Brain microvascular endothelial cell (primary cell): ENCODE measurements at places on chromosomes 2 and 18.

DNA sequence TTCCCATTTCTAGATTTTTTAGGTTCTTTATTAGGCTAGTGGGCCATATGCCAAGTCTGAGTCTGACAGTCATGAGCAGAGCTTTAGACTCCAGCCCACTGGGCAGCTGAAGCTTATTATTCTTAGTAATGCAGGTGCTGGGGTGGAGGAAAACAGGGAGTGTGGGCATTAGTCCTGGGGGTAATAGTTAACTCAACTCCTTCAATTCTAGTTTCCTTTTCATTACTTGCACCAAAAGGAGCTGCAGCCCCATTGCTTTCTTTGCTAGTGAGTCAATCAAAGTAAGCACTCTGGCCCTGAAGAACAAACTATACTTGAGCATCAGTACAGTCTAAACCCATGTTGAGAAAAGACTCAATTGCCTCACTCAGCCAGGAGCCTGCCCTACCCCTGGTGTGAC lies 35.5 kb downstream of the ICOS start:
- DNase-seq = no peak

DNA sequence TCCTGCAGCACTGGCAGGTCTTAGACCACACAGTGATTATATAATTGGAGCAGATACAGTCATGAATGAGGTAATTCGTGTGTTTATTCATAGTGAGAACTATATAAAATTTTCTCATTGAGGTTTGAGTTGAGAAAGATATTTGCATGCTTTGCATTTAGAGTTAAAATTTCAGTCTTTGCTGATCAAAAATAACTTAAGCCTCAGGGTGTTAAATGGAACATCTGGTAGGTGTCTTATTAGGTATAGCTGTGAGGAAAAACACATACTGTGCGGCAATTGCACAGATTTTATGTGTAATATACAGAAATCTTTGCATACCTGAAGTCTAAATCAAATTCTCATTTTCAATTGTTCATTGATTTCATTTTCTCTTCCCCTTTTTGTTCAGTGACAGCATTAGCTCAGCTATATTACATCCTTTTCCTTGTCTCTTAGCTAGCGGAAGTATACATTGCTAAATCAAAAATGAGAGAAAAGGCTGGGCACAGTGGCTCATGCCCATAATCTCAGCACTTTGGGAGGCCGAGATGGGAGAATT lies 21.2 kb downstream of the GORASP2 start:
- DNase-seq = no peak

GRCh38 chr2:116874021-116874420 lies 940.5 kb upstream of the DDX18 start:
- DNase-seq = no peak

GRCh38 chr2:132489150-132489549 lies 72.5 kb downstream of the GPR39 start:
- peak; percentile 11 for DNase-seq

GRCh38 chr2:228768818-228769217 lies 502.3 kb downstream of the PID1 start:
- peak; percentile 76 for DNase-seq

- no peak for DNase-seq
These were observed 24.1 kb upstream of the VWC2L start for GRCh38 chr2:214386720-214387119.

GRCh38 chr18:31156821-31157763 lies 5.6 kb downstream of the DSC1 start:
- DNase-seq = no peak

- no peak for DNase-seq
These were observed at the start of gene MFSD6 for GRCh38 chr2:190407662-190408537. Gene MFSD6, plus strand, starts transcription at chr2:190408355. Its CDS starts 27,675 bp downstream, at chr2:190436030.

- no peak for DNase-seq
These were observed 194.6 kb upstream of the SMAD2 start for GRCh38 chr18:48124857-48125626.

DNA sequence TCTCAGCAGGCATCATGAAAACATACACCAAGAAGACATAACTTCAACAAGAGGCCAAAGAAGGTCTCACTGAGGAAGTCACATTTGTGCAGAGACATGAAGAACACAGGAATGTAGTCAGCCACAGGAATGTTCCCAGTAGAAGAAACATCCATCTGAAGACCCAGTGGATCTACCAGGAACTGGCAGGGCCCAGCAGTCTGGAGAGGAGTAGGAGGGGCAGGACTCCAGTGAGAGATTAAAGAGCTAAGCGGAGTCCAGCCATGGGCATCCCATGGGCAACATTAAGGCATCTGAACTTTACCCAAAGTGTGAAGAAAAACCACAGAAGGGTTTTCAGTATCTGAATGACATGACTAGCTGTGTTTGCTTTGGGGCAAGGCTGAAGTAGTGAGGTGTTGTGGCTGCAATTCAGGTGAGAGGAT lies 103.1 kb downstream of the UPP2 start:
- peak; percentile 77 for DNase-seq

GRCh38 chr2:39492716-39493115 lies 55.6 kb upstream of the MAP4K3 start:
- no peak for DNase-seq

- DNase-seq = no peak
These were observed 869 bp downstream of the USP40 start for GRCh38 chr2:233565685-233566140.

- peak; percentile 82 for DNase-seq
These were observed 36.5 kb downstream of the GALM start for GRCh38 chr2:38702413-38702812.

DNA sequence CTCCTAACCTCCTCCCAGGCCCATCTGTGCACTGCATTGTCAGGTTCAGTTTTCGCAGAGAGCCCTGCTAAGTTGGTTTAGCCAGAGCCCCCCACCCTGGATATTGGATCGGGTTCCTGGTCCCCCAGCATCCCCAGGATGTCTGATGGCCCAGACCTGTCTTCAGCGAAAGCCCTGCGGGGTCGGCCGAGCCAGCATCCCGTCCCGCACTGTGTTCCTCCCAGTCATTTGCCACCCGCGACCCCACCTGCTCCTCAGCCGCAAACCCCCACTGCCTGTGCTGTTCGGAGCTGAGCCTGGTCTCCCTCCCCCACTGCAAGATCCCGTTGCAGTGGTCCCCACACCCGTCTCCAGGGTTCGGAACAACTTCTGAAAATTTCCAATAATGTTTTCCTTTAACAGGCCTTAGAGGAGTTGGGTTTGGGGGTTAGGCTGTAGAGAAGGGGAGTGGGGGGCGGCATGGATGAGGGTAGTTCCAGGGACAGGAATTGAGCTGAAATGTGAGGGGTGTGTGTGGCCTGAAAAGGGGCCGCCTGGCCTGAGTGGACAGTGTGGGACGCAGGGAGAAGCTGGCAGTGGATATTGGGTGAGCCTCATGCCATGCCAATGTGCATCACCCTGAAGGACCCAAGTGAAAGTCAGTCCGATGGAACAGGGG lies 1.6 kb upstream of the COPS9 start:
- no peak for DNase-seq

- no peak for DNase-seq
These were observed 52.0 kb downstream of the FEZ2 start for GRCh38 chr2:36545871-36546416.

- DNase-seq = no peak
These were observed 350.2 kb upstream of the CHAC2 start for GRCh38 chr2:53417385-53417784.

DNA sequence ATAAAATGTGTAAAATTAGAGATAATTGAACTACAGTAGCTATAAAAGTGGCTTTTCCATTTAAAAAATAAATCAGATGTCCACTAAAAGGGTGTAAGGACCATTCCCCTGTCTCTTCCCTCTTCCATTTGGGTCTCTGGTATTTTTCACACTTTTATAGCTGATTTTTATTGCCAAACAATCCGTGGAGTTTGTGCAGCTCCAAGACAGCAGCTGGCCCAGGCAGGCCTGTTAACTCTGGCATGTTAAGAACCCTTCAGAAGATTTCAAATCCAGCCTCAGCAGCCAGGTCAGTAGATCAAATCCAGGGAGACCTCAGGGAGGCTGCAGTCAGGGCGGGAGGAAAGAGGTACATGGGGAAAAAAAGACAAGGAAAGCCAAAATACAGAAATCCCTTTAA lies 827.1 kb upstream of the FANCL start:
- DNase-seq = no peak

DNA sequence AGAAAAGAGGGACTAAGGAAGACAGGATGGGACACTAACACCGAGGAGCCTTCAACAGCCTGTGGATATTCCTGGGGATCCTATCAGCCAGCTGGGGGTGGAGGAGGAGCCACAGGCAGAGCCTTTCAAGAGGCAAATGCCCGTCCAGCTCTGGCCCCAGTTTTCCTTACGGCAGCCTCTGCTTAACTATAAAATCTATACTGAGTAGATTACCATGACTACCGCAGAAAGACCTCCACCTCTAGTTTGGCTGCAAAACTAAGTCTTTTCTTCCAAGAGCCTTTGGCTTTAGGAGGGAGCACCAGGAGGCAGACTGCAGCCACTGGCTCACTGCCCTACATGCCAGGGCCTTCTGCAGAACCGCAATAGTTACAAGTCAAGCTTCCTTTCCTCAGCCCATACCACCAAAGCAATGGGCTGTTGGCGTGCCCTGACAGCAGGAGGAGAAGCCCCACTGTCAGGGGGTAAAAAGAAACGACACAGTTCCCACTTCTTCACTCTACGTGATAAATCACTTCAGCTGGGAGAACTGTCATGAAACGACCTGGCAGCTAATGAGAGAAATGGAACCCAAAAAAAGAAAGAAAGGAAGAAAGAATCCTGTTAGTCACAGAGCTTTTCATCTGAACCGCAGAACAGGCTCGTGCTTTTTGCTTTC lies 25.1 kb upstream of the CREB1 start:
- DNase-seq = peak; percentile 49

- DNase-seq = no peak
These were observed 157.6 kb upstream of the CCDC68 start for GRCh38 chr18:55116863-55117262.

- peak; percentile 13 for DNase-seq
These were observed 19.4 kb downstream of the TLK1 start for GRCh38 chr2:171141320-171141719.

- DNase-seq = no peak
These were observed 91.5 kb upstream of the TWSG1 start for GRCh38 chr18:9243029-9243428.

DNA sequence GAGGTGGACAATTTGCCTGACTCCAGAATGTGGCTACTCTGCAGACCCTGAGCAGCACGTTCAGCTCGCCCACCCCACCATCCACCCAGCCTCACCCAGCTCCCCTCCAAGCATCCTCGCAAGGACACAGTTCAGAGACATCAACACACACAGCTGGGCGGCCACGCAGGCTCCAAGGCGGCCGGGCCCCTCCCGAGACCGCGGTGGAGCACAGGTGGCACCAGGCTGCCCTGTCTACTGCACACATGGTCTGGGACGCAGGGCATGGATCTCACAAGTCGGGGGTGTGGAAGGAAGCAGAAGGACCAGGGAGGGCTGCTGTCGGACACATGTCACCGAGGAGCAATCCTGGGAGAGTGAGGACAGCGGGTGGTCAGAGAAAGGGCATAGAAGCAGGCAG lies 36.2 kb downstream of the AQP12A start:
- no peak for DNase-seq

DNA sequence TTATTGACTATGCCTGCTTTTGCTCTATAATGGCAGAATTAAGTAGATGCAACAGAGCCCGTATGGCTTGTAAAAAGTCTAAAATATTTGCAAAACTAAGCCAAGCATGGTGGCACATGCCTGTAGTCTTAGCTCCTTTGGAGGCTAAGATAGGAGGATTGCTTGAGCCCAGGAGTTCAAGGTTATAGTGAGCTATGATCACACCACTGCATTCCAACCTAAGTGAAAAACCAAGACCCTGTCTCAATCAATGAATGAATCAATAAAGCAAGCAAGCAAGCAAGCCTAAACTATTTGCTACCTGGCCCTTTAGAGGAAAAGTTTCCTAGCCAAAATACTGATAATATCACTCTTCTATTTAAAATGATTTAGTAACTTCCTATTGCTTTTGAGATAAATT lies 260.0 kb downstream of the OTX1 start:
- no peak for DNase-seq

DNA sequence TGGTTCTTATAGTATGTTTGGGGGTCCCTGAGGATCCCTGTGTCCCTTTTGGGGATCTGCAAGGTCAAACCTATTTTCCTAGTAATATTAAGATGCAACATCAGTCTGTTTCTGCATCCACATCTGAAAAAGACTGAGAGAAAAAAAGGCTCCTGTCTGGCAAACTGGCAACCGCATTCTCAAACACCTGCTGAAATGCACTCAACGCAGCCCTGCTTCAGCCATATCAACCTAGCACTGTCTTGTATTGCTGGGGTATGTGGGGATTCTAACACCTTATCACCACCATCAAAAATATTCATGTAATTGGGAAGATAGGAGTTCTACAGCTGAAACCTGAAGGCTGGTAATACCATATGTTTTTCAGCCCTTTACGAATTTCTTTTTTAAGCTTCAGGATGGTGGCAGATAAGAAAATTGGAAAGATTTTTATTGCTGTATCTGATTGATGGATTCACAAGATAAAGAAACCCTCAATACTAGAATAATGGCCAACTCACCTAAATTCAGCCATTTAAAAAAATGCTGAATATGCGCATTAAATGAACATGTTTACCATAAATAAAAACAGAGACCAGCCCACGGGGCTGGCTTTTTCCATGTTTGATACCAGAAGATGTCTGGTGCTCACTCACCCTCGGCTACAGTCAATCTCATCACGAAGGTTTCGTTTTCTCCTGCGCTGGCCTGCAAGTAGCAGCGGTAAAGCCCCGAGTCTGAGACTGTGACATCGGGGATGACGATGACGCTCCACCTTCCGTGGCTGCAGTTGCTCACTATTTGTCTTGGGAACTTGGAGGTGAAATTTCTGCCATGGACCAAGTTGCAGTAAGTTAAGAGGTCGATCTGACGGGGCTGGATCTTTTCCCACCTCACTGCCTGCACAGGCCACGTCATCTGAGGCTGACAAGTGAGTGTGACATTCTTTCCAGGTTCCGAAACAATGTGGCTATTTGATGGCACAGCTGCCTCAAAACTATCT lies 52.3 kb downstream of the CD226 start:
- no peak for DNase-seq

DNA sequence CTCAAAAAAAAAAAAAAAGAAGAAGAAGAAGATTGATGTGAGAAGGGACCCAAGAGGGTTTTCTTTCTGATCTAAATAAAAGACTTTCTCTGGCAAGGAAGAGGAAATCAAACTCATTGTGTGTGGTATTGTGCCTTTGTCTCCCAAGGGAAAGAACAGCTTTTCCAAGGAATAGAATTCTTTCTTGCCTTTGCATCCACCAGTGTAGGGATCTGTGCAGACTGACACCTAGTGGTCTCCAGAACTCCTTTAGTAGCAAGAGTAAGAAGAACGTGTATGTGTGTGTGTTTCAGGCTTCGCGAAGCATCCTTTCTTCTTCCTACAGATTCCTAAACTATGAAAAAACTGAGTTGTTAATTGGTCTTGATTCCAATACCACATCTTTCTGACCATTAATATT lies 33.5 kb upstream of the CRIM1 start:
- DNase-seq = peak; percentile 37

GRCh38 chr18:21998486-21998885 lies 170.9 kb upstream of the GATA6 start:
- no peak for DNase-seq

DNA sequence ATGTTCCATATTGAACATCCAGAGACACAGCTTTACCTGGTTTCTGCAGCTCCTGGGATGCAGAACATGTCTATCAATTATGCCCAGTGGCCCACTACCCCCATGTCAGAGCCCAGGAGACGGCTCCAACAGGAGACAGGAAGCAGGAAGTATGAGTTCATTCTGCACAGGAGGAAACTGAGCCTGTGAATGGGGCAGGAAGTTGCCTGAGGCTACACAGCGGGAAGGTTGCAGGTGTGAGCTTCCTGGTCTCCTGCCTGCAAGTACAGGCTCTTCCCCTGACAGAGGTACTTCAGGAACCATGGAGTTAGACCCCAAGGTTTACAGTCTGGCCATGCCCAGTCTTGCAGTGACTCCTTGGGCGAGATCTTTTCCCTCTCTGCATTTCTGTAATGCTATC lies 2.8 kb upstream of the BOK start:
- DNase-seq = no peak
